Stimulated activated CD8-positive, alpha-beta memory T cell treated with anti-CD3 and anti-CD28 coated beads, Interleukin-15, amount 100 ng/mL, for 48 hours (primary cell): ENCODE measurements at places on chromosomes 2 and 18.

DNA sequence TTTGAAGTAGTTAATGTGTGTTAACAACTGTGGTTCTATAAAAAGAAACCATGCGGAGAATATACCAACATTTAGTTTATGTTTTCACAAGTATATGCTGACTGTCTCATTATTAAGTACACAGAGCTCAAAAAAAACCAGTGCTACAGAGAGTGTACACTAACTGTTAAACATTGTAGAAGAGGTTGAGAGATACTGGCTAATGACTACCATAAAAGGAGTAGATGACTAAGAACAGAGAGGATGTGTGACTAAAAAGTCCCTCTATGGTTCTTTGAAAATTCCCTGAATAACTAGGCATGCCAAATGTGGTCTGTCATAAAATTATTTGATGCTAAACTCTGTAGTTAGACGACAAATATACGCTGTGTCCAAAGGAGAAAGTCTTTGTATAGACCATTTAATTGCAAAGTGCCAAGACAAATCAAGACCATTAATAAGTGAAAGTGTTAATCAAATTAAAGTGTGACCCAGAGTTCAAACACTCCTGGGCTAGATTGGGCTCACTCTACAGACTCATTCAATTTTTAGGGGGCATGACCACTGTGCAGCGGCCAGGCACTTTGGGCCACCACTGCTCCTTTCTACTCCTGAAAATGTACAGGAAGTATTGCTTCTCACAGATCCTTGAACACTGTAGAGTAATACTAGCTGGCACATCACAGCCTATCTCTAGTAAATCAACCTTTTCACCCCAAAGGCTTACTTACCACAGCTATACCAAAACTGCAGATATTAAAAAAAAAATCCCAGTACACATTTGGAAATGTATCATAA lies 45.1 kb upstream of the SERTAD2 start:
- no peak for DNase-seq

GRCh38 chr2:240873805-240874714 lies 5.4 kb downstream of the AGXT start:
- DNase-seq = no peak

DNA sequence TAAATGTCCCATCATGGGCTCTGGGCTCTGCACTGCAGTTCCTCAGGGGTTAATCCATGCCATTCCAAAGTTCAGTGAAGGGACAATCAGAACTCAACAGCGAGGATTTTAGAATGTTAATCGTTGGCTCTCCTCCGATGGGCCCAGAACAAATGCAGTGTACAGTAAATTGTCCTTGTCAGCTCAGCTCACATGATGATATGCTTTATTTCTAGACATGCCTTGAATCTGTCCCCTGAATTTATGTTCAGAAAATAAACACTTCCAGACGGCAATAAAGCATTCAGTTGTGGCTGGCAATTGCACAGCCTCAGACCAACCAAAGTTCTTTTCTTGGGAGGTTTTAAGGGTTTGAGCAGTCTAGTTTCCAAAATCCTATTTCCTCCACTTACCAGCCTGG lies 981.2 kb downstream of the BCL11A start:
- DNase-seq = no peak

GRCh38 chr2:8123464-8123863 lies 558.4 kb upstream of the ID2 start:
- no peak for DNase-seq

GRCh38 chr18:50857694-50858093 lies 21.2 kb upstream of the ME2 start:
- DNase-seq = no peak

DNA sequence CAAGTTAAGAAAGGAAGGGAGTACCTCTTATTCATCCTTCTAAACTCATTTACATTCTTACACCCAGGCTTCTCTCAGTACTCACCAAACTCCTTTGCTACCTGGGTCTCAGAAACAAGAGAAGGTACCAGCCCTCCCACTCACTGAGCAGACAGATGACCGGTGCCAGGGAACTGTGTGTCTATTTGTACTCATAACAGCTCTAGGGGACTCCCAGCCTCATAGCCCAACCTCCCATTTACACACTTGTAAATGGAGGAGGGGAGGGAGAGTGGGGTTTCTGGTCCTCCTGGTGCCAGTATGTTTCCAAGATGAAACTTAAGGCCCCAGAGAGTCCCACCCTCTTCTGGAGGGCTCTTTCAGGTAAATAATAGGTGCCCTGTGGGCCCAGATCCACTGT lies 42.8 kb upstream of the SIGLEC15 start:
- DNase-seq = no peak

DNA sequence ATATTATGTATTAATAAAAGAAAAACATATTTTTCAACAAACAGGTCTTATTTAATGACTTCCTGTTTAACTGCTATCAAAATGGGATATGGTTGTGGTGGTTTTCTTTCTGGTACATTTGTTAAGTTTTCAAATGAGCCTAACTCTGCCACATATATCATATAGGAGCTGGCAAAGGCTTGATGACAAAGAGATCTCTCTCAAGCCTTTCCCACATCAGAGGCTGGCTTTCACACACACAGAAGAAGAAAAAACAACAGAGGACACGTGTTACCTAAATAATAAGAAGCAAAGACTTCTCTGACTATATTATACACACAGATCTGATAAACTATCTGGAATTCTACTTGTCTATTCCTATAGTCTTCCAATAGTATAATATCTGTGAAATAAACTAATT lies 46.1 kb downstream of the CFAP36 start:
- no peak for DNase-seq

GRCh38 chr2:65370387-65371073 lies 61.9 kb downstream of the SPRED2 start:
- DNase-seq = no peak
